Kidney capillary endothelial cell (primary cell): ENCODE measurements at places on chromosomes 3 and 15.
A peak's percentile ranks its signal among the peaks of the same experiment; 100 is the strongest.

- no peak for DNase-seq
These were observed 111.2 kb upstream of the NANOGP8 start for GRCh38 chr15:35196273-35196672.

DNA sequence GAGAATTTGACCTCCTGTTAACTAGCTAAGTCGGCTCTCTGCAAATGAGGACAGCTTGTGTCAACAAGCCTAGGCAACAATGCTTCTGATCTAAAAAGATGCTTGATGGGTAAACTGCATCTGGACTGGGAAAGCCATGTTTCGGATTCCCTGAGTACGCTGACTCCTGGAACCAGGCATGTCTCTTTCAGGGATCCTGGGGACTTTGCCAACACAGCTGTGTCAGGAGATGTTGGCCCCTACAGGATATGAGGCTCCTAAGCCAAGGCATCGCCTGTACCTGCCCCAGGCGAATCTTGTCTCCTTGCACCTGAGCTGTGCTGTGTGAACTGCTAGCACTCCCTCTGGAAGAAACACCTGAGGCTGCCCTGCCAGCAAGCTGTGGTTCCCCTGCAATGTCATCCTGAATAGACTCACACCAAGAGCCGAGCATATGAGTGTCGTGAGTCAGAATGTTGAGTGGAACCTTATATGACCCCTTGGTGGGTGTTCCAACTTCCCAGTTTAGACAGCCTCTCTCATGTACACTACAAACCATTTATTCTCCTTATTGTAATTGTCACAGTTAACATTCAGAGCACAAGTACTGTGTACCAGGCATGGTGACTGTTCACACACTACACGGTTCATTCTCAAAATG lies 17.0 kb downstream of the EOGT start:
- DNase-seq, result no peak

DNA sequence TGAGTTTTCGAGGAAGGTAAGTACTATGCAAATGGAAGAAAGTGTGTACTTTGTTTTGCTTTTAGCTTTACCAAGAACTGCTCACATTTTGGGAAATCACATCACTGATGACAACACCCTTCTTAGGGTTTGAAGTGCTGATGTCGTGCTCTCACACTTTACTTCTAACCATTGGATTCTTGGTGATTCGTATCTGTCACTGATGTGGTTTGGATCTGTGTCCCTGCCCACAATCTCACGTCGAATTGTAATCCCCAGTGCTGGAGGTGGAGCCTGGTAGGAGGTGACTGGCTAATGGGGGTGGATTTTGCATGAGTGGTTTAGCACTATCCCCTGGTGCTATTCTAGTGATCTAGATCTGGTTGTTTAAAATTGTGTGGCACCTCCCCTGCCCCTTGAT lies 75.4 kb upstream of the RGMA start:
- no peak for DNase-seq

- DNase-seq, result no peak
These were observed 18.1 kb downstream of the MCF2L2 start for GRCh38 chr3:183410280-183410679.

- DNase-seq, result no peak
These were observed 83.4 kb downstream of the RBPMS2 start for GRCh38 chr15:64691896-64692565.

DNA sequence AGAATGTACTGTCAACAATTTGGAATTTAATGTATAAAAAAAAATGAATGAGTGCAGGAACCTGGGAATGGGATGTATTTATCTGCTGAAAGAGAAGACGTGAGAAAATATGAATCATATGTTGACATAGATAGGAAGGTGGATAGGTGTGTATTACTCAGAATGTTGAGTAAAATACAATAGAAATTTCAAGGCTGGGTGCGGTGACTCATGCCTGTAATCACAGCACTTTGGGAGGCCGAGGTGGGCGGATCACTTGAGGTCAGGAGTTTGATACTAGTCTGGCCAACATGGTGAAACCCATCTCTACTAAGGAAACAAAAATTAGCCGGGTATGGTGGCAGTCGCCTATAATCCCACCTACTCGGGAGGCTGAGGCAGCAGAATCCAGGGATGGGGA lies 202.8 kb downstream of the CADM2 start:
- DNase-seq, result no peak

GRCh38 chr15:52714968-52715367 lies 35.8 kb upstream of the ATOSA start:
- no peak for DNase-seq

- no peak for DNase-seq
These were observed 239.9 kb upstream of the ATP10A start for GRCh38 chr15:26103002-26103404.

DNA sequence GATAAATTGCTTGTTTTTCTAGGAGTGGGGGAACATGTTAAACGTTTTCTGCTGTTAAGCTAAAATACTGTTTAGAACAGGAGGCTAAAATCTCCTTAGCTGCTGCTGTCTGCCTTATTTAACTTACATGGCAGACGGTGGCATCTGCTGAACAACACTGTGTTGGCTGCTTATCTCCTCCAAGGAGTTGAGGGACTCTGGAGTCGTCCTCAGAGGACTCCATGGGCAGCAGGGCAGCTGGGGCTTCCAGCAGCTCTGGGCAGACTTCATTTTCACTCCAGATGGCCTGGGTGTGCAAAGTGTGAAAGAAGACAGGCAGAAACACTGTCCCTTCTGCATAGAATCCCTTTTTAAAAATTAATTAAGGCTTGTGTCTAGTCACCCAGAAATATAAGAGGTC lies 52.9 kb upstream of the NUDT16 start:
- DNase-seq, result no peak

GRCh38 chr15:42721016-42721415 lies 15.9 kb downstream of the CDAN1 start:
- DNase-seq, result no peak

GRCh38 chr3:101195951-101196713 lies 124.2 kb downstream of the IMPG2 start:
- DNase-seq, result peak; percentile 27

- DNase-seq, result no peak
These were observed at the start of gene EPB42 for GRCh38 chr15:43220991-43221403. Gene EPB42 (minus strand): TSS chr15:43221018. CDS start chr15:43220825, 193 bp downstream.

- no peak for DNase-seq
These were observed 24.5 kb upstream of the PSMD6 start for GRCh38 chr3:64047787-64048186.
